ENCODE measurements at places on chromosomes 6 and 20.

DNA sequence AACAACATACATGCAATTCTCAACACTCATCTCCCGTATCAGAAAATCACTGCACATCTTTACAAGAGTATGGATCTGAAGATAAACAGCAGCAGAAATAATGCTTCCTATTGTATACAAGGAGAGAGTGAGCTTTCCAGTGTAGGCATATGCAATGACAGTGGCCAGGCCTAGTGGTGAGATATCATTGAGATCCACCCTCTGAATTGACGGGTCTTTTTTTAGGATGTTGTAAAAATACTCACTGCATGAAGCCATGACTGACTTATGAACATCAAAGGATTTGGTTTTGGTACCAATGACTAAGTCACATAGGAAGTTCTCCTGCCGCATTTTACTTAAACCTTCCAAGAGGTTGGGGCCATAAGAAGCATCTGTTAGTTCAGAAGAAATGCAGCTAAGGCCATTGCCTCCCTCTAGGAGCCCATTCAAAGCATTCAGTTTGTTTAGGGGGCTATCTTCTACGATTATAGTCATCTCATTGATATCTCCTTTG is 10.8 kb downstream of the KLHL31 start:
- DNase-seq: no peak

DNA sequence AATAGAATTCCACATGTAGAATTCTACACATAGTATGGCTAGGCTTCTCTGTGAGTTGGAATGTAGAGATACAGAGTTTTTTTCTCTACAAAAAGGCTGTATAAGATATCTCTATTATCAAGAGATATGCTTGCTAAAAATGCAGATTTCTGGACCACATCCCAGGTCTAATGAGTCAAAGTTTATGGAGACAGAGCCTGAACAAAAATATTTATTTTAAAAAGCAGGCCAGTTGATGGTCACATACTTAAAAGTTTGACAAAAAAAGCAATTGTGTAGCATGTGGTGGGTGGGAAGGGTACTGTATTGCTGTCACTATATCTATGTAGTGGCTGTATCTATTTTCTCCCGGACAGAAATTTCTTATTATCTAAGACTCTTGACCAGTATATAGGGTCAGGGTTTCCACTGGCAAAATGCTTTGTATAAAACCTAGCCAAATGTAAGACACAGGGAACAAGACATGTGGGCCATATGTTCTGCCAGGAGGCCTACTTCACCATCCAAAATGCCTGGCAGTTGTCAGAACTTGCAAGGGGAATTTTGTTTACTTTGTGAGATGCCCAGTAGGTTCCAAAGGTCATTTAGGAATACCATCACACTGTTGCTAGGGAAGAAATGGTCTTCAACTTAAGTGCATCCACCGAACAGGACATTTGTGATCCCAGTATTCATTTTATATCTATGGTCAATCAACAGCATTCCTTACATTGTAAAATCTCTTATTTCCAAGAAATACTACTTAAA is 60.6 kb downstream of the SHPRH start:
- DNase-seq: no peak

DNA sequence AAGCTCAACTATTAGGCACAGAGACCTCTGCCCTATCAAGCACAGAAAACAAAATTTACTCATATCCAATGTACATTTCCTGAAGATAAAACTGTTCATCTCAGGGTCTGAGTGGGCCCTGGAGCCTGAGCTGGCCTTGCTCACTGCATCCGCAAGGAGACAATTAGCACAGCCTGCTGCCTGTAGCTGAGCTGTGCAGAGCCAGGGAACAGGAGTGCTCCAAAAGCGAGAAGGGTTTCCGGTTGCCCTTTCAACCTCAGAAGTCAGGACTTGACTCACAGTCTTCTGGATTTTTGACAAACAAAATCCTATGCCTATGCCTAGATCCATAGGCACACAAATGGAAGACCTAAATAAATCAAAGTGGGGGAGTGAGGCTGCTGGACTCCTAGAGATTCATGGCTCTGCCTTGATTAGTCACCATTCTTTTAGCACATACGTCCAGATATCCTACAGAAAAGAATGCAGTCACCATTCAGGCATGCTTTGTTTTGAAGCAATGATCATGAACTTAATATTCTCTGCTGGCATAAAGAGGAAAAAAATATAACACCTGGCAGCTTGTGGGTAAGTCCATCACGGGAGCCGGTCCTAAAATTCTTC is 73.5 kb downstream of the BFSP1 start:
- DNase-seq: no peak

DNA sequence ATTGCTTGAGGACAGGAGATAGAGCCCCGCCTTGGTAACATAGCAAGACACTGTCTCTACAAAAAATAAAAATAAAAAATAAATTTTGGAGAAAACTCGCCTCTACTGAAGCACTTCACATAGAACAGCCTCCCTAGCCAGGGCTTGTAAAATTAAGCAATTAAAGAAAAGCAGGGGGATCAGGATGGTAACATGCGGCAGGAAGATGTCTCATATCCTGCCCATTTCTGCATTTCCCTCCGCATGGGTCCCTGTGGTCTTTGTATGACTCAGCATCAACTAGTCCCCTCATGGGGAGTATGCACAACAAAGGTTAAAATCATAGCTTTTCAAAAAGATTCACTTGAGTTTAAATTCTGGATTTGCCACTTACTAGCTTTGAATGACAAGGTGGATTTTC is 379.0 kb downstream of the EPHA7 start:
- DNase-seq: no peak

- DNase-seq: no peak
These were observed 5.0 kb downstream of the BCL2L1 start for GRCh38 chr20:31717478-31718201.

DNA sequence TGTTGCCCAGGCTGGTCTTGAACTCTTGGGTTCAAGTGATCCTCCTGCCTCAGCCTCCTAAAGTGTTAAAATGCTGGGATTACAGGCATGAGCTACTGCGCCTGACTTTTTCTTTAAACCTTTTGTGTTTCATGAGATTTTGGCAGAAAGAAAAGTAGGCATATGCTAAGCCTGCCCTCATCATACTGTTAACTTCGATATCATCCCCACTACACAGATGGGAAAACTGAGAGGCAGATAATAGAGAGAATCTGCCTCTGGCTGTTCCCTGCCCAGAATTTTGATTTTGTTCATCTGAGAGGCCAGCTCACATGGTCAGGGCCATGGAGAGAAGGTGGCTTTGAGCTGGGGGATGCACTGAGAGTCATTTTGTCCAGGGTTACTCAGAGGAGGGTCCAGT is 7.5 kb downstream of the PABPC1L start:
- no peak for DNase-seq

All from fibroblast of the conjunctiva (primary cell).